ENCODE measurements at places on chromosomes 1 and 21.

GRCh38 chr1:110463725-110464124 lies 12.8 kb downstream of the PROK1 start:
- no peak for DNase-seq

GRCh38 chr21:41885341-41886024 lies 6.3 kb upstream of the PRDM15 start:
- no peak for DNase-seq

DNA sequence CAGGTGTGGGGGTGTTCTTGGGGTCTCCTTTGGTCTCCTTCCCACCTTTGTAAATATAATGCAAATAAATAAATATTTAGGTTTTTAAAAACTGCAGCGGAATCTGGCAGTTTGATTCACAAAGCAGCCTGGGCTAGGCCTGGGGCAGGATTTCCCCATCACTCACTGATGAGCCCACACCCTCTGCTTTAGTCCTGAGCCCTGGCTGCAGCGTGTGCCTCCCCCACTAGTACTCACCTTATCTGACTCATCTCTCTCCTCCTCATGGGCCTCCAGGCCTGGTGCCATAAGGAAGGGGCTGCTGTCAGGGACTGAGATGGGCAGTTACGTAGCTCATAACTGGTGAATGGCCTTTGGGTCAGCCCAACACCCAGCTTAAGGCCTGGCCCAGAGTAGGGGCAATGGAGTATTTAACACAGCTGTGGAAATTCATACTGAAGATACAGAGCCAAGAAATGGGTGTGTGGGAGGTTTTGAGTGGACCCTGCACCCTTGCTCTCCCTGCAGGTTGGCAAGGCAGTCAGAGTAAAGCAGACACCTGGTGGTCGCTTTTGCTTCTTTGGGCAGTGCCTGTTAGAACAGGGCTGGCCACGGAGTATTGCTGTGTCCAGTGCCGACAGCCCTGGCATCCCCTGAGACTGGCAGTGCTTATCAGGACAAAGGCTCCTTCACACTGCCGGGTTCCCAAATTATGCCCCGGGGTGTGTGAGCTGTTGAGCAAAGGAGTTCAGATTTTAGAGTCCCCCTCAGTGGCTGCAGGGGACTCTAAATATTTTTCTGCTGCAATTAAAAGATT lies 39.7 kb downstream of the AZIN2 start:
- DNase-seq = no peak

DNA sequence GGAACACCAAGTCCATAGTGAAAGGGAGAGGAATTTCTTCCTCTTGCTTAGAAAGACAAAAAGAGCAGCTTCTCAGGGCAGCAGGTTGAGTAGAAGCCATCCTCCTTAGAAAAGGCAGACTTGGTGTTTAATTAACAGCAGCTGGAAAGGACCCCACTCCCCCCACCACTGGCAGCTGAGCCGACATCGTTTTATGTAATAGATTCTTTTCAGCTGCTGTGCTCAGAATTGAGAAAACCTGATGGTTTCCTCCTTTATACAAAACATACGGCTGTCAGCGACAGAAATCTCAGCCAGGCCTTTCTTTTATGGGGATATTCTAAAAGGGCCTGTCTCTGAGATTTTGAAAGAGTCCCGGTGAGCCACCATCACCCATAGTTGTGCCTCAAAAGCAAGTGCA lies 49.9 kb downstream of the MAN1C1 start:
- no peak for DNase-seq

DNA sequence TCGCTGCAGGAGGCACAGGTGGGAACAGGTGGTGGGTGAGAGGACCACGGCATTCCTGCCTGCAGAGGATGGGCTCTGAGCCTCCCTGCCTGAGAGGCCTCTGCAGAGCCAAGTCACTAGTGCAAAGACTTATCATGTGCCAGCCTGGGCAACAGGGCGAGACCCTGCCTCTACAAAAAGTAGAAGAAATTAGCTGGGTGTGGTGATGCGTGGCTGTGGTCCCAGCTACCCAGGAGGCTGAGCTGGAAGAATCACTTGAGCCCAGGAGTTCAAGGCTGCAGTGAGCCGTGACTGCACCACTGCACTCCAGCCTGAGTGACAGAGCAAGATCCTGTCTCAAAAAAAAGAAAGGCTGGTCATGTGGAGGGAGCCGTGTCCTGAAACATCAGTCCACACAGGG lies 46.4 kb downstream of the PKNOX1 start:
- no peak for DNase-seq

DNA sequence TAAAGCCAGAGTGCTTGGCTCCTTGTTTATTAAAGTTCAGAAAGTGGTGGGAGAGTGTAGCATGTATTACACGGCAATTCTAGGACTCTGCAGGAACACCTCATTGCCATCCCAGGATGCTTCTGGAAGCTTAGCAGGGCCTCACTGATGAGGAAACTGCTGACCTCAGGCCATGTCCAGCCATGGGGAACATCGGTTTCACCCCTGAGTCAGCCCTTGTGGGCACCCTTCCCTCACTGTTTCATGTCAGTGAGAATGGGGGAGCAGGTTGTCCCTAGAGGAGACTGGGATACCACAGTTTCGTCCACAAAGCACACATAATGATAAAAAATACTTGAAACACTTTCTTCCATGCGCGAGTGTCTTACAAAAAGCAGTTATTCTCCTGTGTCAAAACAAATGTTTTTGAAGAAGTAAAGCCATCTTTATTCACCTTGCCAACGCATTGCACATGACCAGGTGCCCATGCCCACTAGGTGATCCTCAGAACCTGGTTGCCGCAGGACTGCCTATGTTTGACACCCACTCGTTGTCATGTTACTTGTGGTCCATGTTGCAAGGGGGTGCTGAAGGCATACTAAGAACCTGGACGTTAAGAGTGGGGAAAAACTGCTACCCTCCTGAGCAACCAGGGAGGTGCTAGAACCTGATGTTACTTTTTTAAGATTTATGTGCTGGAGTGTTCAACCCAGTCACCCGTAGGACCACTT lies 41.2 kb upstream of the TTC22 start:
- no peak for DNase-seq
